ENCODE measurements at places on chromosomes 2 and 18.

DNA sequence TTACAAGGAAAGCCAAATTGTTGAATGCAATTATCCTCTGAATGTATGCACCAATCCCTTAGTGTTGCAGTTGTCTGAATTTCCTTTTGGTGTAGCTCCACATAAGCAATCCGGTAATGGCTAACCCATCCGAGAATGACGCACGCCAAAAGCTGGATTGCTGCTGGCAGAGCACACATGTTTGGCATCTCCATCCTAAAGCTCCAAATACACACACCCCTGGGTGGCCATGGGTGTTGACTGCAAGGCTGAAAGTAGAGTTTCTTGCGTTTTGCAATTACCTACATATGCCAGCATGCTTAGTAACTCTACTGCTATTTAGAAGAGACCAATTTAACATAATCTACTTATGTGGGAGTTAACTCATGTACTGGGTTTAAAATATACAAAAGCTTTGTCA is 53.1 kb downstream of the KCTD1 start:
- DNase-seq, result no peak

- DNase-seq, result no peak
These were observed 812.5 kb downstream of the DCC start for GRCh38 chr18:53152476-53152875.

DNA sequence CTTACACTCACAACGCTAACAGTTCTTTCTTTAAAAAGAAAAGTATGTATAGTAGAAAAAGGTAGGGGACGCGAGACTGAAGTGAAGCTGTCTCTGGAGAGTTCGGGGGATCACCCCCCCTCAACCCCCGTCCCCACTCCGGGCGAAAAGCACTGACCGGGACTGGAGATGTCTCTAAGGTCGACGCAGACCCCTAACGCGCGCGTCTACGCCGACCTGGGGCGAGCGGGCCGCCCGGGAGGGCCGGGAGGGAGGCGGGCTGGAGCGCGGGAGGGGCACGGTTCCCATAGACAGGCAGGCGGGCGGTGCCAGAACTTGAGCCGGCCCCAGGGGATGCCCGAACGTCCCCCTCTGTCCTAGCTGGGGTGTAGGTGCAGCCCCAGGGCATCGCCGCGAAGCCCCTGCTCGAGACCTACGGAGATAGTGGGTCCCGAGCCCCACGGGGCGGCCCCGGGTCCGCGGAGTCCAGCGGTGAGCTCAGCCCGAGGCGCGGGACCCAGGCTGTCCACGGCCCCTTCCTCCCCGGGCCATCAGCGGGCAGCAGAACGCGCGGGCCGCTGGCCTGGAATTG is 82.2 kb downstream of the CHRNA1 start:
- no peak for DNase-seq

DNA sequence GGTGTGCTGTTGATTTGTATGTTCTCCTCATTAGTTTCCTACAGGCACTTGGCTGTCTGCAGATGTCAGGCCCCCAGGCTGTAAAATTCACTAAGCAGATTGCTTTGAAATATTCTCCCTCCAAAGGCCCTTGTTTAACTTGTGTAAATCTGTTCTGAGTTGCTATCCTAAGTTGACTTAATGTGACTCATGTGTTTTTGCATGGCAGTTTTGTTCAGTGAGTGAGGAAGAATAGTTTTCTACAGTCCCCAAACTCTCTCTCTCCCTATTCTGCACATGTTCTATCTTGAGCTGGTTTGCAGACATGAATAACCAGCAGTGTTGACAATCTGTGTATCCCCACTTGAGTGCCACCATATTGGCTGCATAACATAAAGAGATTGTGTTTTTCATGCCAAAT is 1005.4 kb upstream of the DDX18 start:
- no peak for DNase-seq

GRCh38 chr18:44731530-44732237 is 51.0 kb downstream of the SETBP1 start:
- DNase-seq, result peak; percentile 92

DNA sequence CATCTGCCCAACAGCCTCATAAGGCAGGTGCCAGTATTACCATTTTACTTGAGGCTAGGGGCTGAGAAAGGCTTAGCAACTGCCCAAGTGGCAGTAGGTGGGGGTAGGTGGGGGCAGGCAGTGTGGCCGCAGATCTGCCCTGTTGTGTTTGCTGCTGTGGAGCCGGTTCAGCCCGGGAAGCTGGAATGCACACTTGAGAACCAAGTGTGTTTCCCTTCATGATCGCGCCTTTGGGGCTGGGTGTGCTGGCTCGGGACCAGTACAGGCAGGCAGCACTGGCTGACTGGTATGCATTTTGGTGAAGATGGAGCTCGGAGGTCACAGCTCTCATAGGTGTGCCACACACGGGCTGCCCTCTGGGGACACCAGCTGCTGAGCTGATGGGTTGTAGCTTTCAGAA is 85.1 kb downstream of the CABLES1 start:
- DNase-seq, result no peak

GRCh38 chr2:71746946-71747501 is 293.7 kb downstream of the DYSF start:
- DNase-seq, result no peak

DNA sequence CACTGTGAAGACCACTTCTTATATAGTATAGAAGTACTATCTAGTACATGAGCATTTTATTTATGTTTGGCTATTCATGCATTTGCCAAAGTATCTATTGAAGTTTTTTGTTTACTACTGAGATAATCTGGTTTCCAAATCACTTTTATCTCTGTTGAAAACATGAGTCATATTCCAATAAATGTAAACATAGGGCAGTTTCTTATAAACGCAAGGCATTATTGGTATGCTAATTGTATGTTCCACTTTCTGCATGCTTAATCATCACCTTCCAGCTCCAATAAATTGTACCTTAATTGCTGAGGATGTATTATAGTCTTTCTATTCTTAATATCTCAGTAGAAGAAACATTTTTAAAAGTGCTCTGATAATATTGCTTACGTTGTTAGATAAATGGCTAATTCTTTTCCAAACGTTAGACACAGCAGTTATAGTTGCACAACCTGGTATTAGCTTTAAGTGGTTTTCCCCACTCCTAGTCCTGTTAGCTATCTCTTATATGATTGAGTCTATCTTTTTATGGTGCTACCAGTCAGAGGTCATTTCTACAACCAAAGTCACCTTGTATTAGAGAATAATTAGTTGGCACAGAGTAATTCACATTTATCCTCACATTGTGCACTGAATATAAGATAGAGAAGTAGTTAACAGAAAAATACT is 17.2 kb downstream of the ITGA4 start:
- DNase-seq, result no peak

GRCh38 chr18:40974448-40974847 is 980.6 kb upstream of the PIK3C3 start:
- no peak for DNase-seq

- peak; percentile 45 for DNase-seq
These were observed 7.2 kb upstream of the ABCB11 start for GRCh38 chr2:169038338-169038757.

DNA sequence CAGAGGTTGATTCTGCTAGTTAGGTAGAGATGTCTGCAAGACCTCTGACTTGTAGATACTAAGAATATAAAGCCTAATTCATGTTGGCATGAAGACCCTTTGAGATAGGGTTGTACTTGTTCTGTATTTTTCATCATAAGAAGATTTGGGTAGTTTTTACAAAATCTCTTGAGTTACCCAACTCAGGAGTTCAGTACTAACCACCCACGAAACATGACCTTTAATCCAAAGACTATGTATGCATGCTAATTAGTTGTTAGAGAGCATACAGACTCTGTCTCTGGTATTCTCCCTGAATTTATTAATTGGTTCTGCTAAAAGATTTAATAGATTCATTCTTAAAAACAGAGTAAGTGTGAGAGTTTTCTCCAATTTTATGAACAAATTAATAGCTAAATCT is 16.9 kb downstream of the PECR start:
- no peak for DNase-seq

DNA sequence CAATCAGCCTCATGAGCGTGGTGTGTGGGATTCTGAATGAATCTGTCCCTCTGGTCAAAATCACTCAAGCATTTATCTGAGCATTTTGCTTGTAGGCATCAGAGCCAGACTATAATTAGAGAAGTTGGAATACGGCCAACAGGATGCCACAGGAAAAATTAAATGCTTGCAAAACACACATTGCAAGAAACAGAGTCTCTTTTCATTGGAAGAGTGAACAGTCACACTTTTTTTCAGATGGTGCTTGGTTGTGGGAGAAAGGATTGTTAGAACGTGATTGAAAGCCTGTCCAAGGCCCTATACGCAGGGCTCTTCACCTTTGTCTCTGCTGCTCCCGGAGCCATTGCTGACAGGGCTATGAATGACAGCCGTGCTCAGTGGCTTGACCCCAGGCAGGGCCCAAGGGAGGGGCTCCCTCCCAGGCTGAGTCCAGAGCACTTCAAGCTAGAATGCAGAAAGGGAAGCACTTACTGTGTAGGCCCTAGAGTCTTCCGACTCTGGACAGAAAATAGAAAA is 59.8 kb downstream of the SNTG2 start:
- DNase-seq, result no peak

DNA sequence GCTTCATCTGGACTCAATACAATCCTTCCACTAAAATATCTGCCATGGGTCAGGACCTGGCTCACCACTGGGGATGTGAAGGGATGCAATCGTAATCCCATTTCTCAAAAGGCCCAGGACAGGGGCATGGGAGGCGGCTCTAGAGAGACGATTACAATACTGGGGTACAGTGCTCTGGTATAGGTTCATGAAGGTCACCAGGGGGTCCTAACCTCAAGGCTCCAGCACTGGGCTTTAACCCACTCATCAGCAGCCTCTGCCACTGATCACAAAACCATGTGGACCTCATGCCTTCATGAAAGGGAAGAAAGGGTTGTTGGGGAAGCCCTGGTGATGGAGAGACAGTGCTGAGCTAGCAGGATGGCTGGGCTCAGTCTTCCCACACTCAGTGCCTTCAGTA is 48.8 kb downstream of the ADD2 start:
- DNase-seq, result no peak

DNA sequence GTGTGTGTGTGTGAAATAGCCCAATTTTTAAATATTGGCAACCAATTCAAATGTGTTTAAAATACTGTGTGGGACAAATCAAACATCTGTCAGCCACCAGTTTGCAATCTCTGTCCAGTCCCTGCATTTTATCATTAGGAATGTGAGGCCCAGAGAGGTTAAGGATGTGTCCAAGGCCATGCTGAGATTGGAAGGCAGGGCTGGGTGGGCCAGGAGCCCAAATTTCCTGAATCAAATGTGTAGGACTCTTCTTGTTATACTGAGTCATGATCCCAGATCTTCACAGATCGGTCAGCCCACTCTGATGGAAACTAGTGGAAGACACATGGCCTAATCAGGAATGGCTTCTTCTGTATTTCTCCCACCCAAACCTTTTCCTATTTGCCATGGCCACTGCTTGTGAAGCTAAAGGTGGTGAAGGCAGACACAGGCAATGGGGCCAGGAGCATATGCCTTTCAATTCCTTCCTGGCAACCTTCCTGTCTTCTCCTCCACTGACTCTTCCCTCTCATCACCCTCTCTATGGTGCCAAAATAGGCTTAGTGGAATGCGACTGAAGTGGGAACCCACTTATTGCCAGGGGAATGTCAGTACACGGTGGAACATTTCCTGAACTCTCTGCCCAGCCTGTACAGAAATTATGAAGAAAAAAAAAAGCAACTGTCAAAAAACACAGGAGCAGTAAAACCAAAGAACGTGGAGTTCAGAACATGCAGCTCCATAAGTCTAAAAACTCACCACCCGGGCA is 35.5 kb downstream of the ZEB2 start:
- no peak for DNase-seq

GRCh38 chr18:69674292-69674877 is 273.3 kb downstream of the CD226 start:
- no peak for DNase-seq

DNA sequence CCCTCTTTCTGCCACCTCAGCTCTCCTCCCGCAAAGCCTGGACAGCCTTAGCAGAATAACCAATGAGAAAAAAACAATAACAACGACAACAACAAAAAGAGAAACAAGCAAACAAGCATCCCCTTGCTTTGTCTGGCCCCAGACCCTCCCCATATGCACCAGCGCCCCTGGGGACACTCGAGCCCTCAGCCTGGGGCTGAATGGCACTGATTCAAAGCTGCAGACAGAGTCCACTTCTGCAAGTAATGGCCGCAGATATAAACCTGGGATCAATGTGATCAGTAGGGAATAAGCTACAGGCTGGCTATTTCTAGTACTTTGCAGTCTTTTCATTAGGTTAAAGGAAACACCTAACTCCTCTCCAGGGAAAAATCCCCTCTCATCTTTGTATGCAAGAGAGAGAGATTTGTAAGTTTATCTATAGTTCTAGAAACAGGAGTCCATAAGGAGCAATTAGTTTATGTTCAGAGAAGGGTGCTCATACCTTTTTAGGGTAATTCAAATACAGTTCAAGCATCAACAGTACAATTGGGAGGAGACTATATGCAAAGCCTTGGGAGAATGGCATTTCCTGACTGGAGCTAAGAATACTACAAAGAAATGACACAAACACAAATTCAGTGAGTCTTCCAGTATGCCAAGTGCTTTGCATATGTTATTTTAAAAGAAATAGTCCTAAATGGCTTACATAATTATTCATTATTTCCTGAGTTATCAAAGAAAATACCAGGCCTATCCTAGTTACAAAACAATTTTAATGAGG is 122.3 kb upstream of the DDX18 start:
- no peak for DNase-seq

DNA sequence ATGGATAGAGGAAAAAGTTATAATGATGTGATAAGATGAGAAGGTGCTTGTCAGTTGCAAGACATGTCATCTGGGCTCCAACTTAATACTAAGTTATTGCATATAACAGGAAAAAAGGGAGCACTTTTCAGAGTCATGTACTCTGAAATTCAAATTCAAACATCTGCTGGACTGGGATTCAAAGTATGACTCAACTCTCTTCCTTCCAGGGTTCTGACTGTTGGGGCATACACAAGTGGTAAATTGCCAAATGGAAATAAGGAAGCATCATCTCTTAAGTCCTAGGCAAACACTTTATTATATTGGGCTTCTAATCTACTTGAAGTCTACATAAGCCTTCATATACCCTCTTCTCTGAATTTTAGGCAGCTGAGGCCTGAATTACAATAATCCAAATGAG is 44.9 kb downstream of the ZBTB14 start:
- DNase-seq, result no peak

DNA sequence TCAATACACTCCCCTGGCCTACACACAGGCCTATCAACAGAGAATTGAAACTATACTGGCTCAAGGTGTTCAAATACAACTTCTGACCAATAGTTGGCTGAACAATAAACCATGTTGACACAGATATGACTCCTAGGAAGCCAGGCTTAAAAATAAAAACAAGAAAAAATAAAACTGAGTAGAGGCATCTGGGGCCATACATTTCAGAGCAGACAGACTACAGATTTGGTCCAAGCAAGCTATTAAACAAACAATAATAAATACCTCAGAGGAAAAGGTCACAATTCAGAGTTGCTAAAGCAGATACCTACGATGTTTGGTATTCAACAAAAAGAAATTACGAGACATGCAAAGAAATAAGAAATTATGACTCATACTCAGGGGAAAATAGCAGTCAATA is 132.8 kb upstream of the ACVR2A start:
- no peak for DNase-seq

All from keratinocyte (primary cell).